Occipital lobe (tissue), 3 donors: ENCODE measurements at places on chromosomes 16 and 17.

DNA sequence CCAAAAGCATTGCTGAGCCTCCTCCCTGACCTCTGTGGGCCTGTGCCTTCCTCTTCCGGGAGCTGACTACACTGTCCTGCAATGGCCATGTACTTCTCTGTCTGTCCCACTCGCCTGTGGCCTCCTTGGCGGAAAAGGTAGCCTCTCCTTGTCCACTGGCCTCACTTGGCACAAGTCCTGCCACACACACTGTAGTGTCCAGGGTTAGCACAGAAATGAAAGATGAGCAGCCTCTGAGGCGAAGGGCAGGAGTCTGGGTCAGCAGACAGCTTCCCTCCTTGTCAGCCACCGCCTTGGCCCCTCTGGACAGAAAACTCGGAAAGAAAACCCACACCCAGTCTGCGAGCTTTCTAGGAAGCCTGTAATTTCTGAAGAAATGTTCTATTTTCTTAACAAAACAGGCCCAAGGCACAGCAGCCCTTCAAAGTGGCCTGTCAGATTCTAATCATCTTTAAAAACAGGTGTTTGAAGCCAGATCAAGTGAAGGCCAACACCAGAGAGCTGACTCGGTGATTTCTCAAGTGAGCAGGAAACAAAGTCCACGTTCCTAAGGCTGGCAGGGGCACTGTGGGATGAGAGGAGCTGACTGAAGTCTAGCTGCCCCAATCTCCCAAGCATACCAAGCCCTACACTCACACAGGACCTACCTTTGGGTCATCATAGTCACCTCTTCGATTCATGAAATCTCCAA lies 67.2 kb downstream of the GTF3C1 start:
- no peak for DNase-seq

GRCh38 chr16:83266848-83267553 lies 540.8 kb upstream of the HSBP1 start:
- DNase-seq: no peak

DNA sequence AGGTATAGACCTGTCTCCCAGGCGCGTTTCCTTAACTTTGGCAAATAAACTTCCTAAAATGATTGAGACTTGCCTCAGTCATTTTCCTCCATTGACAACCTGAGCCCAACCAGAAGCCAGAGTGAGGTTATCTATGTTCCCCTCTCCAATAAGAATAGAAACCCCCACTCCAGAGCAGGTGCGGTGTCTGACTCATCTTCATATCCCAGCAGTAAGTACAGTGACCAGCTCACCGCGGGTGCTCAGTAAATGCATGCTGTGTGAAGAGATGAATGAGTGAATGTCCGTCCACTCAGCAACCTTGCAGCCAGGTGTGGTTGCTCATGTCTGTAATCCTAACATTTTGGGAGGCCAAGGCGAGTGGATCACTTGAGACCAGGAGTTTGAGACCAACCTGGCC lies 19.5 kb upstream of the CD300E start:
- no peak for DNase-seq

- DNase-seq: no peak
Measured at GRCh38 chr17:49337884-49338283, 24.2 kb downstream of the ZNF652 start.

DNA sequence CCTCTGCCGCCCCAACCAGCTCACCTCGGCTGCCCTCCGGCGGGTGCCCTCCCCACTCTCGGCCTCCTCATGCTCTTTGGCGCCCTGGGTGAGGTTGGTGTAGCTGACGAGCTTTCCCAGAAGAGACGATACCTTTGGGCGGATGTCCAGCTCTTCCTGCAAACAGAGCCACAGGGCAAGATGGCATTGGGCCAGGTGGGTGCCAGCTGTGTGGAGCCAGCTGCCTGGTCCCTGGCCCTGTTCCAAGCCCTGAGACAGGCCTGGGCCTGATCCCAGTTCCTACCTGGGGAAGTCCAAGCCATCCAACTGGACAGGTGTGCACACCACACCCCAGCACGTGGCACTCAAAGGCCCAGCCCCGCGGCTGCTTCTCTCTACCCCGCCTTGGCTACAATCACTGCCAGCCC lies 6.9 kb downstream of the SLC12A4 start:
- DNase-seq: no peak

DNA sequence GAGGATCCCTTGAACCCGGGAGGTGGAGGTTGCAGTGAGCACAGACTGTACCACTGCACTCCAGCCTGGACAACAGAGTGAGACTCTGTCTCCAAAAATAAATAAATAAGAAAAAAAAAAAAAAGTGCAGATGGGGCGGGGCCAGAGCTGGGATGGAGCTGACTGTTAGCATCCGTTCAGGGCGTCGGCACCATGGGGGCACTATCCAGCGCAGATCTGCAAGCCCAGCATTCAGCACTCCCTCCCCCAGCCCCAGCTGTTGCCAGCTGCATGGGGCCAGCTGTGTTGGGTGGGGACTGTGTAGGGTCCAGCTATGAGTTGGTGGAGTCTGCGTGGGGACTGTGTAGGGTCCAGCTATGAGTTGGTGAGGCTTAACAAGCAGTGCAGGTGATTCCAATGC lies 13.3 kb downstream of the GPRC5C start:
- no peak for DNase-seq

DNA sequence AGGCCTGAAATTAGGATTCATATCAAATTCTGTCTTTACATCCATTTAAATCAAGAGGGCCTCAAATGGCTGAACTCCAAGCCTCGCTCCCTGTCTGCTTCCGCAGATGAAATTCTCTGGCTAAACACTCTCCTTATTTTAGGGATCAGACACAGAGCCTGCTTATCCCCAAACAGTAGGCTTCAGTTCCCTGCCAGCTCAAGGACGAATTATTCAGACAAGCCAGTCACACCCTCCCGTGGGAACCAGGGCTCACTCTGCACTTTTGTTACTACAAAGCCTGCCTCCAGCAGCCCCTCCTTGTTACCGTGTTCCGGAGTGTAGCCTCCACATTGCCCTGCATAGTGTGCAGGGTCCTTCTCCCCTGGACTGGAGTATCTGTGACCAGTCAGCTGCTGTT lies 46.6 kb upstream of the LCMT1 start:
- peak; percentile 9 for DNase-seq

- no peak for DNase-seq
Measured at GRCh38 chr16:87076950-87077749, 240.0 kb downstream of the C16orf95 start.

DNA sequence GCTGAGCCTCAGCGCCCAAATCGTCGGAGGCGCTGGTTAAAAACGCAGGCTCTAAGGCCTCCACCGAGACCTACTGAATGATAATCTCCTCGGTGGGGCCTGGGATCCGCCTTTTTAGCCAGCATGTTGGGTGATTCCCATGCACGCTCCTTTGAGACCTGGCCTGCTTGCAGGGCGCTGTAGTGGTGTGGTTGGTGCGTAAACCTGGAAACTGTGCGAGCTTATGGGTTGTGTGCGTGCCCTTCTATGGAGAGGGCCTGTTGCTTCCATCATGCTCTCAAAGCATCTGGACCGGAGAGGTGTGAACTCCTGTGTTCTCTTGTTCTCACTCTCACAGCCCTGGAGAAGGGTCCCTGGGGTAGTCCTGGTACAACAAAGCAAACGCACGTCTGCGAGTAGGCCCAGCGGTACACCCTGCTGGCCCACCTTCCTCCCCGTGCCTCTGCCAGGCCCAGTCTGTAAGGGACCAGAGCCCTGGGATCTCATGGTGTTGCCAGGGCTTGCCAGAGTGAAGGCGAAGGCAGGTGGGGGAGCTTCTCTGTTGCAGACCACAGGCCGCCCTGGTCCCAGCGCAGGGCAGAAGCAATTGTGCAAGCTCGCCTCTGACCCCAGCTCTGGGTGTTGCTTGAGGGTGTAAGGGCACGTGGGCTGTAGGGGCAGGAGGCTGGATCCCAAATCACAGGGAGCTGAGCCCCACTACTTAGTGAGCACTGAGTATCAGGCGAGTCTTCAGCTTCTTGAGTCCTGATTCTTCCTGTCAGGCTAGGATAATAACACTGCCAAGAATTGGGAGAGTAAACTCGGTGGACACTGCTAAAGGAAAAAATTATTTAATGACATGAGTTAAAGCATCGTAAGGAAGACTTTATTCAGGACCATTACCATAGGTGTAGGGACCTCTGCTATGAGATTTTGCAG lies 879 bp upstream of the LRRC75A start:
- DNase-seq: no peak

DNA sequence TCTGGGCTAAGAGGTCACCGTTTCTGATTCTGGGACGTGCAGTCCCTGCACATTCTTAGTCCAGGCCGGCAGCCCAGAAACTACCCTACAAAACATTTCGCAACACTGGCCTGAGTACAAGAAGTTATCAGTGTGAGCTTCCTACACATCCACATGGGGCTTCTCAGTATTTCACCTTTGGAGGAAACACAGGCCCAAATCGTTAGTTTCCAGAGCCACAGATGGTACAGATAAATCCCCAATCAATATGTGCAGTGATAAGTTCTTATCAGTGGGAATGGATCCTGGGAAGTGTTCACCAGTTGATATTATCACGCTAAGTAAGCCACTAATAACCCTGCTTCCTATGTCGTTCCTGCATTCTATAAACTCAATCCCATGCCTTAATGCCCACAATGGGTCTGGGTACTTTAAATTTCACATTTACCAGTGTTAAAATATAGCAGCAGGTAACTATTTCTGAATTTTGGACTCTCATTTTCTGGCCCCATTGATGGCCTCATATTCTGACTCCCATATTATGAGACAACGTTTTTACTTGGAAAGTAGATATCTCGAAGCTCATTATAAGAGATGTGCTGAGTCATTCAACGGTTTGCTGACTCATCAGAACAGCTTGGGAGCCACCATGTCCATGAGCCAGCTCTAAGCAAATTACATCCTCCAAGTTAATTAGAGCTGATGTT lies 370.2 kb upstream of the MAF start:
- DNase-seq: no peak

DNA sequence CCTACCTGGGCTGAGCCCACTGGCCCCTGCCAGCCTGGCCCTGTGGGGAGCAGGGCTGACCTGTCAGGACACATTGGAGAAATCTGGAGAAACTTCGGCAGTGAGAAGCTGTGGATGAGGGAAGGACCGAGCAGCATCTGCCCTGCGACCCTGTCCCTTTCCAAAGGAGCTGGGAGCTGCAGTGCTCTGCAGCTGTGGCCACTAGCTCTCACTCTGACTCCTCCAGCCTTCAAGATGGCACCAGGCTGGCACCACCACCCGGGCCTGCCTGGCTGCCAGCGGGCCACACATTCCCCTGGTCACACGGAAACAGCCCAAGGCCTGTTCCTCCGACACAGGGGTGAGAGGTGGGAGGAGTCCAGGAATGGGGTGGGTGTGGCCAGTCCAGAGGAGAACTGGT lies 30.1 kb downstream of the CD300LG start:
- DNase-seq: no peak

DNA sequence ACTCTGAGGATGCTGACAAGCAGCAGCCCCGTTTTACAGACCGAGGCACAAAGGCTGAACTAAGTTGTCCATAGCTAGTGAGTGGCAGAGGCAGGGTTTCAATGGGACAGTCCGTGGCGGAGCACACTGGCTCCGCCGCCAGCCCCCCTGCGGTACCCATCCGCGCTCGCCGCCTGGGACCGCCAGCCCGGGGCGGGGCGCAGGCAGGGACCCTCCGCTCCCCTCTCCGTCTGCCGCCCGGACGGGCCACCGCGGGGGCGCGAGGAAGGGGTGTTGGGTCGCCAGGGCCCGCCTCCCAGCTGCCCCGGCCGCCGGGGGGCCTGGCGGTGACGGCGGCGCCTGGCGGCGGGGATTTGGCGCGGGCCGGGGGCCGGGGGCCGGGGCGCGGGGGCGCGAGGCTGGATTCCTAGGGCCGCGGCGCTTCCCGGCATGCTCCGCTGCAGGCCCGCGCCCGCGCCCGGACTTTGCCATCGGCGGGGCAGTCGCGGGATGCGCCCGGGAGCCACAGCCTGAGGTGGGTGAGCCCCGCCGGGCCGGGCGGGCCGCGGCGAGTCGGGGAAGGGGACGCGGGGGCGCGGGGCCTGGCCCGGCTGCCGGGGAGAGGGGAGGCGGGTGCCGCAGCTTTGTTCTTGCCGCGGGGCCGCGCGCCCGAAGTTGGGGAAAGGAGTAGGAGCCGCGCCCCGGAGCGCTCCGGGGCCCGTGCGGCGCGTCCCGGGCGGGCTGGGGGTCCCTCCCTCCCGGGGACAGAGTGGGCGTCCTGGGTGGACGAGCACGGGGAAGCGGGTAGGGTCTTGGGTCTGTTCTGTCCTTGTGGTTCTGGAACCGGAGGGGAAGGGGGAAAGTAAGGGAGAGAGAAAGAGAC lies at the start of gene TMEM98:
TSS of gene TMEM98 (plus strand) at position 430 of the 862 bp plus-strand sequence. CDS start 3,376 bp downstream, outside the sequence.
- peak; percentile 21 for DNase-seq

- no peak for DNase-seq
Measured at GRCh38 chr16:21101631-21102420, 48.8 kb downstream of the DNAH3 start.

DNA sequence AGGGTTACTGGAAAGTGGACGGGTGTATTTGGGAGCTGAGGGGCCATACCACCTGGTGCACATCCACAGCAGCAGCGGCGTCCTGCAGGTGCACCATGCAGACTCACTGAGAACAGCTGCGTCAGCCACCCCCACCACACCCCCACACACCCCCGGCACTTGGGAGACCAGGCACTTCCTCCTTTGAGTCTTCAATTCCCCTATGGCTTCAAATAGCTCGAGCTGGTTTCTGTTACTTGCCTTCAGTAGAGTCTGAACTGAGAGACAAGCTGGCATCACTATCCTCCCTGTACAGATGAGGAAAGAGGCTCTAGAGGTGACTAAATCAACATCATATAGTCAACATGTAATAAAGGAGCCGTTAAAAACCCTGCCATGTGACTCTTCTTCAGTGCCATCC lies 15.4 kb downstream of the CUEDC1 start:
- DNase-seq: no peak

DNA sequence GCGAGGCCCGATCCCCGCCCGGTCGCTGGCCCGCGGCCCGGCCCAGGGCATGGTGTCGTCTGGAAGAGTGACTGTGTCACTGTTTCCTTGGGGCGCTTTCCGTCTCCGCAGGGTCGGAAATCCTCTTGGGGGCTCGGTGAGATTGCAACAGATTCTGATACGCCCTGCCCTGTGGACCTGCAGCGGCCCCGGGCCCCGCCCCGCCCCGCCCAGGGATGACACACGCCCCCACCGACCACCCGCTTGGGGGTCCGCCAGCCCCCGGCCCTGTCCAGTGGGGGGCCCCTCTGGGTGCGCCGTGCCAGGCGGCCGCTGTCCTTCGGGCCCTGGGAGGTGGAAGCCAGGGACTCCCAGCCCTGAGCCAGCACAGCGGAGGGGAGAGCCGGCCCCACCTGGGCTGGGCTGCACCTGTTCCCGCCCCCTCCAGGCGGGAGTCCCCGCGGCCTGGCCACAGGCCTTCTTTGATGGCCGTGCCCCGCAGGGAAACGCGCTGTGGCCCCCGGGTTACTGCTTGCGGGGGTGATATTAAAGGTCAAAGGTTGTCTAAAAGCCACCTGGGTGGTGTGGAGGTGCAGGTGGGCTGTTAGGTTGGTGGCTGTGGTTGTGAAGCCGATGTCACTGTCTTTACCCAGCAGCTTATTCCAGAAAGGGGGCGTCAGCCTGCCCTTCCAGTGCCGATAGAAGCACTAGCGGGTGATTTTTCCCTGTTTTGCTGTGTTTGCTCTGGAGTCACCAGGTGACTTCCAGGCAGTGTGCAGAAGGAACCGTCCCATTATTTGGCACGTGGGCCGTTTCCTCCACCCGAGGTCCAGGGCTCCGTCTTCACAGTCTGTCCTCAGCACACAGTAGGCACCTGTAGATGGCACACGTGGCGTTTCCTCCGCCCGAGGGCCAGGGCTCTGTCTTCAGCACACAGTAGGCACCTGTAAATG lies 752 bp downstream of the TBC1D24 start:
- no peak for DNase-seq

GRCh38 chr16:67336648-67337047 lies 10.0 kb downstream of the LRRC36 start:
- no peak for DNase-seq
